ENCODE measurements at places on chromosomes 12 and 14.

DNA sequence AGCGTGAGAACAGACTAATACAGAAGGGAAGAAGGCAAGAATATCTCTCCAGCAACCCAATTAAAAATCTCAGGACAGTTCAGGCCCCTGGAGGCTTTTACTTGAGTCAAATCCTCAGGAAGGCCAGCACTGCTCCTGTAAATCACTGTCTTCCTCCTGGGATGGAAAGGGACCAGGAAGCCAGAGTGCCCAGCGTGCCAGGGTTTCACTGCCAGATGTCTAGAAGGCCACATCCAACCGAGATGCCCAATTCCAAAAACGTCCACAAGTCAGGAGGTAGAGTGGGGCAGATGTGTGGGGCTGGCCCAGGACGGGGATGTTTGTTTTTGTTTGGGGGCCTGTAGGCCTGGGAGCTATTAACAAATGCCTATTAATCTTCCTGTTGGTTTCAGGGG lies 332.0 kb downstream of the MED13L start:
- DNase-seq, result no peak

- no peak for DNase-seq
Observed at GRCh38 chr14:35766700-35767082, 42.4 kb downstream of the RALGAPA1 start.

DNA sequence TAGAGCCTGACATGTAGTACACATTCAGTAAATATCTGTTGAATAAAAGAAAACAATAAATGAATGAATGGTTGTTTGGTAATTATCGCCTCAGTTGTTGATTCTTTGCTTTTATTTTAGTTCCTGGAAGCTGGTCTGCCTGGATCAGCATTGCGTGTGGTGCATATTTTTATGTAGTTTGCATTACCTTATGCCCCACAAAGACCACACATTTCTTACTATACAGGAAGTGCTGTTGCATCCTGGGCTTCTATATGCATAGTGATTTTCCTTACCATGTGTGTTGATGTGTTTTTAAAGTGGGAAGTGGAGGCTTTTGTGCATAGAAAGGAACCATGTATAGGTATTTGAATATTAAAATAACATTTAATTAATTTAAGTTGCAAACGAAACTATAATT lies 43.6 kb downstream of the DYRK2 start:
- DNase-seq, result no peak

GRCh38 chr12:79307340-79307739 lies 383.4 kb downstream of the PAWR start:
- no peak for DNase-seq

DNA sequence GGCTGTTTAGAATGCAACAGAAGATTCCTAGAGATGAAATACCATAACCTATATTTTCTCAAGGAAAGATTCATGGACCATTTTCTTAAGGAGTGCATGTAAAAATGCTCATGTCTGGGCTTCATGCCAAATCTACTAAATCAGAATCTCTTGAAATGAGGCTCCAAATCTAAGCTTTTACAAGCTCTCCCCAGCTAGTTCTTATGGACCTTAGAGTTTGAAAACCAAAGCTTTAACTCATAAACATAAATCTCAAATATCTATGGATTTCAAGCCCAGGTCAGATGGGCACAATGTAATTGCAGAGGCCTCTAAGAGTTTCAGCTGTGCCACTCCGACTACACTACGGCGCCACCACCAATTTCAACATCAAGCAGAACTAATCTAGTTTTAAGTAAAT lies 117.3 kb upstream of the CAND1 start:
- DNase-seq, result no peak

- no peak for DNase-seq
Observed at GRCh38 chr12:132075714-132076553, 68.2 kb downstream of the DDX51 start.

GRCh38 chr12:2307550-2307949 lies 254.8 kb downstream of the CACNA1C start:
- DNase-seq, result no peak

GRCh38 chr12:99983456-99984258 lies 1.1 kb downstream of the ANKS1B start:
- peak; percentile 7 for DNase-seq

DNA sequence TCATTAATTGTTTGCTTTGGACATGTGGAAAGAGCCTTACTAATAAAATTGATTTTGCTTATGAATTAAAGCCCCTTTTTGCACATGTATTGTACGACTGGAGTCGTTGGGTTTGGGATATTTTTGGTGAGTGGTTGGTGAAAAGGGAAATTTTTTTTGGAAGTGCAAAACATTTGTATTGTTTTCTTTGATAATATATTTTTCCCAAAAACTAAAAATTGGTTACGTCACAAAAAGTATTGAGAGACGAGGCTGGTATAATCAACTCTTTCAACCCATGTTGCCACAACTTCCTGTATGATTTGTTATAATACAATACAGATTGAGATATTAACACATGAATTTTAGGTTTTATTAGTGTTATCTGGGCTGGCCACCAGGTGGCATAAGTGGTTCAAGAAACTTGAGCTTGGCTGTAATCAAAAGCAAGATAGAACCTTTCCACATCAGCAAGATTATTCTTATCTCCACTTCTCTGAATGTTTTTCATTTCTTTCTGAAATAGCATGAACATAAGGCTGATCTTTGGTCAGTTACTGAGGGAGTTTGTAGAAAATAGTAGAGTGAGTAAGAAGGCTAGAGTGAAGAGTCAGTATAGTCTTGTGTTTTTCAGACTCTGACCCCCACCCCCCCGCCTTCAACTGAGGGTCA lies 8.7 kb downstream of the NGDN start:
- DNase-seq, result peak; percentile 49

- DNase-seq, result no peak
Observed at GRCh38 chr14:88669346-88669745, 106.5 kb downstream of the ZC3H14 start.

DNA sequence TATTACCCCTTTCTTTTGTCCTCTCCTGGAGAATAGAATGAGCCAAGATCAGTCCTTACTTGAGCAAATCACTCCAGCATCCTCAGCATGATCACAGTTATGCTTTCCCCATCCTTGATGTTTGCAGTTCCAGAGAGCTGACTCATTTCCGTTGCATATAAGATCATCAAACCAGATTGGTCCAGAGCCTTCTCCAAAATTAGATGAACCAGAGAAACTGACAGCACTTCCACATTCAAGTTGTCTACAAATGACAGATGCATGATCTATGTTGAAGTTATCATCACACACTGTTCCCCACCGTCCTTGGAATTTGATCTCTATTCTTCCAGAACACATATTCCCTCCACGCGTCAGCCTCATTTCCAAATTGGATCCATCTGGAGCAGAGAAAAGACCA lies 4.8 kb downstream of the CD163 start:
- DNase-seq, result no peak

- no peak for DNase-seq
Observed at GRCh38 chr14:101736071-101736470, 25.4 kb upstream of the PPP2R5C start.

DNA sequence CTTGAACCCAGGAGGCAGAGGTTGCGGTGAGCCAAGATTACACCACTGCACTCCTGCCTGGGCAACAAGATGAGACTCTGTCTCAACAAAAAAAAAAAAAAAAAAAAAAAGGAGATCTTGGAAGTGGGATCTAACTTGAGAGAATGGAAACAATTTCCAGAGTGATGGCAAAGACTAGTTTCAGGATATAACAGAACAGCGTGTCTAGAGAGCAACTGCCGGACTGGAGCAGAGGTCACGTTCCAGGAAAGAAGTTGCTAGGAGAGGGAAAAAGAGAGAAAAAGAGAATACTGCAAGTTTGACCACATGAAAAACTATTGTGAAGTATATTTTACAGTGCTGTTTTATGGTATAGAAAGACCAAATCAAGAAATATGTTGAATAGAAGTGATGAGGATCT lies 118.0 kb downstream of the MON2 start:
- no peak for DNase-seq
